ENCODE measurements at places on chromosomes 7 and 10.
A peak's percentile ranks its signal among the peaks of the same experiment; 100 is the strongest.

GRCh38 chr7:158473221-158473620 lies 114.4 kb downstream of the PTPRN2 start:
- peak; percentile 45 for DNase-seq

DNA sequence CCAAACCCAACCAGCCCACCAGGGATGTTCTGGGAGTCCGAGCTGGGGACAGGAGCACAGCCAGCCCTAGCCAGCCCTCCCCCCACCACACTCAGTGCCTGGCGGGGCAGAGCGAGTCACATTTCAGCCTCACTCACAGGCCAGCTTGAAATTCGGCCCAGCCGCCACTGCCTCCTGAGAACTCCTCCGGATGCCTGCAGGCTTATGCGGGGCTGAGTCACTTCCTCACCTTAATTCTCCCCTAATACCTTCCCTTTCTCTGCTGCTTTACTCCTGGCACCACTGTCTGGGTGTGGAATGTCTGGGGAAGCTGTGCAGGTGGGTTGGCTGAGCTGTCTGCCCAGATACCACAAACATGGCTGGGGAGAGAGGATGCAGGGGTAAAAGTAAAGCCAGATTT lies 22.6 kb upstream of the DLG5 start:
- no peak for DNase-seq

GRCh38 chr7:140924821-140925421 lies at the start of gene BRAF:
Gene BRAF, minus strand, starts transcription at chr7:140924929. Its CDS starts 226 bp downstream, at chr7:140924703.
- DNase-seq: peak; percentile 83

- DNase-seq: no peak
Measured at GRCh38 chr7:139918480-139918879, 89.4 kb downstream of the TBXAS1 start.
